Thoracic aorta (tissue), 2 donors: ENCODE measurements at places on chromosomes 16 and 17.

DNA sequence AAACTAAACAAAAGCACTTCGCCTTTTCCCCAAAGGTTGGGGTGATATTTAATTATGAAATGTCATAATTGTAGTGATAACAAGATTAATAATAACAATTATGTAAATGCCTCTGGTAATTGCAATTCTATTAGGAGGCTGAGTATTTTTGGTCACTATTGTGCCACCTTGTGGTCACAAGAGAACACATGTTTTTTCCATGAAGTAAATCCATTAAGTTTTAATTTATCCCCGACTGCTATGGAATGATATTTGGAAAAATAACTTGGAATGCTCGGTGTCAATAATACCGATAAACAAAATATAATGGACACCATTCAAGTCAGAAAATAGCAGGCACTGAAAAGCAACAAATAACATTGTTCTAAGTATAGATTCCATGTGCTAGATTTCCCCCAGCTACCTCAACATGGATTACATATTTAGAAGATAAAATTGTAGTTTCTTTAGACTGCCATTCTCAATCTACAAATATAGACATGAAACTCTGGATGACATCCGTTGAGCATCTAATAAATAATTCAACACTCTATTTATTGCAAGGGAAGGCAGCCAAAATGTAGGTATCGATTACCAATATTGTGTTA lies 25.0 kb upstream of the KCNJ2 start:
- H3K27me3 ChIP-seq = no peaks in the 10 kb centered on the region
- DNase-seq = no peak
- no peak overlapping the region for H3K4me3 ChIP-seq
- no peaks in the 10 kb centered on the region for H3K36me3 ChIP-seq
- no peak overlapping the region for H3K27ac ChIP-seq
- no peaks in the 10 kb centered on the region for H3K4me1 ChIP-seq

GRCh38 chr17:34892461-34893249 lies 68.6 kb downstream of the CCT6B start:
- no peak for DNase-seq
- no peak overlapping the region for H3K27ac ChIP-seq
- H3K4me1 ChIP-seq = no peaks in the 10 kb centered on the region
- H3K4me3 ChIP-seq = no peak overlapping the region
- no peaks in the 10 kb centered on the region for H3K36me3 ChIP-seq
- no peaks in the 10 kb centered on the region for H3K27me3 ChIP-seq

- H3K36me3 ChIP-seq = no peaks in the 10 kb centered on the region
- no peak overlapping the region for H3K4me3 ChIP-seq
- H3K27me3 ChIP-seq = no peaks in the 10 kb centered on the region
- DNase-seq = no peak
- H3K27ac ChIP-seq = no peak overlapping the region
Observed at GRCh38 chr16:51449441-51449840, 298.4 kb upstream of the SALL1 start.

DNA sequence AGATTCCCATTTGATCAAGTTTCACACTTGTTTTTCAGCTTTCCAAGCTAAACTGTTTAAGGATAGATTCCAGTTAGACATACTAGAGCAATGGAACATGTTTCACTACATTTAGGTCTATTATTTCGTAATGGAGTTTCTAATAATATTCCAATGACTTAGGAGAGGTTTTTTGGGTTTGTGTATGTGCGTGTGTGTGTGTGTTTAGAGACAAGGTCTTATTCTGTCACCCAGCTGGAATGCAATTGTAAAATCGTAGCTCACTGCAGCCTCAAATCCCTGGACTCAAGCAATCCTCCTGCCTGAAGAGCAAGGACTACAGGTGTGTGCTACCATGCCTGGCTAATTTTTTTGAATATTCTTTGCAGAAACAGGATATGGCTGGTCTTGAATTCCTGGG lies 426.3 kb downstream of the ZFHX3 start:
- no peaks in the 10 kb centered on the region for H3K36me3 ChIP-seq
- DNase-seq = no peak
- no peaks in the 10 kb centered on the region for H3K4me1 ChIP-seq
- no peaks in the 10 kb centered on the region for H3K27me3 ChIP-seq
- H3K4me3 ChIP-seq = no peak overlapping the region
- H3K27ac ChIP-seq = peak overlapping the region; percentile 1

GRCh38 chr17:8123695-8124349 lies at the start of gene HES7:
Gene HES7 (minus strand): TSS chr17:8124106. CDS start chr17:8124084, 22 bp downstream.
- H3K27me3 ChIP-seq = no peaks in the 10 kb centered on the region
- no peak within 1 kb of the TSS for H3K27ac ChIP-seq
- H3K4me1 ChIP-seq = peaks cover 44% of the 10 kb centered on the region
- no peak for DNase-seq

GRCh38 chr17:77036136-77036840 lies 104.5 kb upstream of the SEC14L1 start:
- no peaks in the 10 kb centered on the region for H3K27me3 ChIP-seq
- no peaks in the 10 kb centered on the region for H3K36me3 ChIP-seq
- H3K4me1 ChIP-seq = no peaks in the 10 kb centered on the region
- H3K27ac ChIP-seq = no peak overlapping the region
- no peak overlapping the region for H3K4me3 ChIP-seq
- DNase-seq = no peak

- DNase-seq = no peak
- H3K27me3 ChIP-seq = no peaks in the 10 kb centered on the region
- H3K4me1 ChIP-seq = no peaks in the 10 kb centered on the region
Observed at GRCh38 chr17:75996665-75997590, 3.7 kb upstream of the CDK3 start.

- H3K27me3 ChIP-seq = no peaks in the 10 kb centered on the region
- peaks cover 20% of the 10 kb centered on the region for H3K4me1 ChIP-seq
- H3K4me3 ChIP-seq = no peak overlapping the region
Observed at GRCh38 chr16:1470481-1471251, 4.2 kb downstream of the CLCN7 start.

DNA sequence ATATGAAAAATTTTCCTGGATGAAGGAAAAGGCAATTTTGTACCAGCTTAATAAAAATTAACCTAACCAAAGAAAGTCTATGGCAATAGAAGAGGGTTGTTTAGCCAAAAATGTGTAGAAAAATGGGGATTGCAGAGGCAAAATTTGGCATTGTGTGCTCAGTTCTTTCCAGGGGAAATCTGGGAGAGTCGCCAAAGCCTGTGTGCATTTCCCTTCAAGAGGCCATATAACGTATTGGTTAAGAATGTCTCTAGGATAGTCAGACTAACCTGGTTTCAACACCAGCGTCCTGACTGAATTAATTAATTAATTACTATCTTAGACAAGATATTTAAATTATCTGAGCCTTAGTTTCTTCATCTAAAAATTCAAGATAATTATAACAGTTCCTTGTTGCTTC lies 44.8 kb upstream of the HLF start:
- no peak overlapping the region for H3K4me3 ChIP-seq
- no peaks in the 10 kb centered on the region for H3K4me1 ChIP-seq

GRCh38 chr16:3984111-3985060 lies 103.9 kb upstream of the CREBBP start:
- H3K4me3 ChIP-seq = no peak overlapping the region
- no peaks in the 10 kb centered on the region for H3K4me1 ChIP-seq
- no peak for DNase-seq
- peaks cover 20% of the 10 kb centered on the region for H3K36me3 ChIP-seq

GRCh38 chr17:42680331-42680808 lies 1.3 kb downstream of the CCR10 start:
- peak overlapping the region; percentile 98 for H3K27ac ChIP-seq
- H3K4me3 ChIP-seq = peak overlapping the region; percentile 93
- H3K36me3 ChIP-seq = peaks cover 4% of the 10 kb centered on the region
- no peak for DNase-seq
- no peaks in the 10 kb centered on the region for H3K27me3 ChIP-seq

DNA sequence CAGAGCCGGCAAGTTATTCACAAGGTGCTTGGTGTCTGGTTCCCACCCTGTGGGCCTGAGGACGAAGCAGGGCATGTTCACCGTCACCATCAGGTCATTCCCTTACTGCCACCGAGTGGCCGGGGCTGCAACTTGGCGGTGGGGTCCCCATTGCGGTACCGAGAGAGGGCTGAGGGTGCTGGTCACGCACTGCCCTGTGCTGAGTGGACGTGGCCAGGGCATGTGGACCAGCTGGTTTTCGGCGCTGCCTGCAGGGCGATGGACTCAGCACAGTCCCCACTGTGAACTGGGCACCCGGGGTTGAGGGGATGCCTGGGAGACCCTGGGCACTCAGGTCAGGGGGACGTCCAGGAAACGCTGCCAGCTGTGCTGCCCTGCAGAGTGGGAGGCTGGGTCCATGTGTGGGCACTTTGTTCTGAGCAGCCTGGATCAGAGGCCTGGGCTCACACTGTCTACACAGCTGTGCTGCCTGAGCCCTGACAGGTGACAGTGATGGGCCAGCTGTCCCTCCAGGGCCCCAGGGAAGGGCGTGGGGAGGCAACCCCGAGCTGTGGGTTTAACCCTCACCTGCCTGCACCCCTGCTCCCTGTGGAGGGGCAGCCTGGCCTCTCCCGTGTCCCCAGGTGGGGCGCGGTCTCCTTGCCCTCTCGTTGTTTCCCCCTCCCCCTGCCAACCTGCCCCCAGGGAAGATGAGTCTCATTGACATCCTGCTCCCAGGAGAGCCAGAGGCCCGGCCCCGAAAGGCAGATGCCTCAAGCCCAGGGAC lies 39.3 kb upstream of the GNG13 start:
- DNase-seq = no peak
- no peak overlapping the region for H3K4me3 ChIP-seq
- H3K27me3 ChIP-seq = no peaks in the 10 kb centered on the region
- H3K27ac ChIP-seq = no peak overlapping the region
- H3K4me1 ChIP-seq = no peaks in the 10 kb centered on the region
- H3K36me3 ChIP-seq = no peaks in the 10 kb centered on the region

DNA sequence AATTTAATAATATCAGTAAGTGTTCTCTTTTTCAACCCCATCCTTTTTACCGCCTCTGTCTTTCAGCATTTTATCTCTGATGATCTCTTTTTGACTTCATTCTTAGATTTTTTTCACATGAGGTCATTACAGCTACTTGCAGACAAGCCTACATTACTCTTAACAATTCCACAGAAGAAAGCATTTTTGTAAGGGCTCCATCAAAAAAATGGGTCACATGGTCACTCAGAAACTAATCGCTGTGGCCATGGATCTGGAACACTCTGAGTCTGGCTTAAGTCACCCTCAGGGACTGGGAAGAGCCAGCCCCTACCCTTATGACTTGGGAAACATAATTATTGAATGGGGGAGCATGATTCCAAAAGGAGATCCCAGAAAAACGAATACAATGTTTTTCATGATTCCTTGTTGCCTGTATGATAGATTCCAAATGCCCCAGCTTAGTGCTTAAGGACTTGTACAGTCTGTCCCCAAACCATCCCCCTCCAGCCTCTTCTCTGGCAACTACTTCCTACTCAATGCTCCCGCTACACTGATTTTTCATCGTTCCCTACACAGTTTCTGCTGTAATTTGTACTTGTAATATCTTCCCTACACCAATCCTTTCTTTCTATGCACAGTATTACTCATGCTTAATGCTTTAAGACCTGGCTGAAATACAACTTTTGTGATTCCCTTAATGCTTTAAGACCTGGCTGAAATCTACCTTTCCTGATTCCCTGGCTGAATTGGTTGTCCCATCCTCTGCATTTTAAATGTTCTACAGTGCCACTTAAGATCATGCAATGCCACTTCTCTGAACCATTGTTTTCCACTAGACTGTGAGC lies 457.8 kb downstream of the HS3ST4 start:
- no peaks in the 10 kb centered on the region for H3K27me3 ChIP-seq
- DNase-seq = no peak
- H3K4me3 ChIP-seq = no peak overlapping the region
- H3K4me1 ChIP-seq = no peaks in the 10 kb centered on the region
- H3K27ac ChIP-seq = no peak overlapping the region
- no peaks in the 10 kb centered on the region for H3K36me3 ChIP-seq

DNA sequence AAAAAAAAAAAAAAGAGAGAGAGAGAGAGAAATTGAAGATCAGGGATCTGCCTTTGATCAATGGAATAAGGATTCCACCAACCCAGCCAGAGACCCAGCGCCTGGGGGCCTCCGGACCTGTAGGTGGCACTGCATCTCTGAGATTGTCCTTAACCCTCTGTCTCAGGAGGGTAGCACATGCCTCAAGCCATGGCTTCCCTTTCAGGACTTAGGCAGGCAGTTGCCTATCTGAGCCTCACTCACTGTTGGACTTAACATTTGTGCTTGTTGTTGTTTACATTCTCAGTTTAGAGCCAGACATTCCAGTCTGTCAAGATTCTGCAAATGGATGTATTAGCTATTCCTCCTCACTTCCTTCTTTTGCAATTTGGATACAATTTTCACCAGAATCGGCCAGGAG lies 5.1 kb upstream of the SCNN1B start:
- no peaks in the 10 kb centered on the region for H3K27me3 ChIP-seq
- no peaks in the 10 kb centered on the region for H3K36me3 ChIP-seq
- H3K27ac ChIP-seq = no peak overlapping the region
- no peak for DNase-seq
- H3K4me3 ChIP-seq = no peak overlapping the region
- peaks cover 5% of the 10 kb centered on the region for H3K4me1 ChIP-seq

- no peak overlapping the region for H3K27ac ChIP-seq
- no peaks in the 10 kb centered on the region for H3K27me3 ChIP-seq
- DNase-seq = no peak
- H3K36me3 ChIP-seq = no peaks in the 10 kb centered on the region
Observed at GRCh38 chr16:61581417-61582046, 454.7 kb downstream of the CDH8 start.

DNA sequence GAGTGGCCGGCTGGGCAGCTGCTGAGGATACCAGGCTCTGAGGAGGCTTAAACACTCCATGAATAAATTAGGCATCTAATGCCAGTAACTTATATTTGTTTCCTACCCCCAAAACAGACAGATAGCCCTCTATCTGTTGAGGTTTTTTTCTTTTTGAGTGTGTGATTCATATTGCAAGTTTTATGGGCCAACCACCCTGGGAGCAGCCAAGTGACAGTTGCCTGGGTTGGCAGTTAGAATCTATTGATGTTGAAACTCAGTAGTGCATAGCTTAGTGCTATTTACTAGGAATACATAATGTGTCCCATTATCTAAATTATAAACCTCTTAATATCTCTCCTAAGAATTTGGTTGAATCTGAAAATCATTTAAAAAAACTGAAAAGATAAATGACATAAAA lies 397.4 kb downstream of the CA10 start:
- H3K27me3 ChIP-seq = no peaks in the 10 kb centered on the region
- no peaks in the 10 kb centered on the region for H3K4me1 ChIP-seq
- no peaks in the 10 kb centered on the region for H3K36me3 ChIP-seq
- H3K27ac ChIP-seq = no peak overlapping the region
- no peak overlapping the region for H3K4me3 ChIP-seq

- H3K27ac ChIP-seq = no peak overlapping the region
- no peak for DNase-seq
- H3K4me1 ChIP-seq = peaks cover 15% of the 10 kb centered on the region
- no peaks in the 10 kb centered on the region for H3K36me3 ChIP-seq
- no peak overlapping the region for H3K4me3 ChIP-seq
Observed at GRCh38 chr17:81221371-81221841, 1.4 kb downstream of the CEP131 start.
